ENCODE measurements at places on chromosomes 12 and 14. TPM values are rescaled to one million over a fixed set of nuclear protein-coding genes. Genes with fewer than 3 reads are reported as not detected.

IFNG-AS1 gene
- total RNA-seq, result not detected

PMEL gene
- 0.30 TPM for total RNA-seq

GLIPR1L2 gene
- total RNA-seq, result 0.13 TPM

C12orf56 gene
- not detected for total RNA-seq

GPR132 gene
- 46.5 TPM for total RNA-seq

ATL1 gene
- 1.4 TPM for total RNA-seq
